ENCODE measurements at places on chromosomes 16 and 17.

- no peak overlapping the region for H3K27ac ChIP-seq
- H3K4me1 ChIP-seq = no peaks in the 10 kb centered on the region
- no peak for DNase-seq
- H3K4me3 ChIP-seq = no peak overlapping the region
- no peaks in the 10 kb centered on the region for H3K27me3 ChIP-seq
Measured at GRCh38 chr16:7613518-7613917, 280.9 kb downstream of the RBFOX1 start.

GRCh38 chr16:15608398-15609285 lies 34.3 kb downstream of the MARF1 start:
- no peak for DNase-seq
- H3K4me1 ChIP-seq = peaks cover 3% of the 10 kb centered on the region
- H3K4me3 ChIP-seq = no peak overlapping the region
- H3K36me3 ChIP-seq = peaks cover 63% of the 10 kb centered on the region
- H3K27ac ChIP-seq = no peak overlapping the region

DNA sequence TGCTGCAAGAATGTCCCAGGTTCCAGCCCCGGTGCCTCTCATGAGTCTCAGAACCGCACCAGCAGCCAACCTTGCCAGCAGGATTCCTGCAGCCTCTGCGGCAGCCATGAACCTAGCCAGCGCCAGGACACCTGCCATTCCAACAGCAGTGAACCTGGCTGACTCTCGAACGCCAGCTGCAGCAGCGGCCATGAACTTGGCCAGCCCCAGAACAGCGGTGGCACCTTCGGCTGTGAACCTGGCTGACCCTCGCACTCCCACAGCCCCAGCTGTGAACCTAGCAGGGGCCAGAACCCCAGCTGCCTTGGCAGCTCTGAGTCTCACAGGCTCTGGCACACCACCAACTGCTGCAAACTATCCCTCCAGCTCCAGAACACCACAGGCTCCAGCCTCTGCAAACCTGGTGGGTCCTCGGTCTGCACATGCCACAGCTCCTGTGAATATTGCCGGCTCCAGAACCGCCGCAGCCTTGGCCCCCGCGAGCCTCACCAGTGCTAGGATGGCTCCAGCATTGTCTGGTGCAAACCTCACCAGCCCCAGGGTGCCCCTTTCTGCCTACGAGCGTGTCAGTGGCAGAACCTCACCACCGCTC lies 9.8 kb downstream of the ELOB start:
- H3K36me3 ChIP-seq = peaks cover 83% of the 10 kb centered on the region
- no peak overlapping the region for H3K4me3 ChIP-seq
- no peak overlapping the region for H3K27ac ChIP-seq
- H3K4me1 ChIP-seq = no peaks in the 10 kb centered on the region
- no peaks in the 10 kb centered on the region for H3K27me3 ChIP-seq

GRCh38 chr17:499951-500461 lies 147.4 kb upstream of the RPH3AL start:
- peaks cover 4% of the 10 kb centered on the region for H3K27me3 ChIP-seq
- H3K4me3 ChIP-seq = peak overlapping the region; percentile 43
- peak overlapping the region; percentile 79 for H3K27ac ChIP-seq

DNA sequence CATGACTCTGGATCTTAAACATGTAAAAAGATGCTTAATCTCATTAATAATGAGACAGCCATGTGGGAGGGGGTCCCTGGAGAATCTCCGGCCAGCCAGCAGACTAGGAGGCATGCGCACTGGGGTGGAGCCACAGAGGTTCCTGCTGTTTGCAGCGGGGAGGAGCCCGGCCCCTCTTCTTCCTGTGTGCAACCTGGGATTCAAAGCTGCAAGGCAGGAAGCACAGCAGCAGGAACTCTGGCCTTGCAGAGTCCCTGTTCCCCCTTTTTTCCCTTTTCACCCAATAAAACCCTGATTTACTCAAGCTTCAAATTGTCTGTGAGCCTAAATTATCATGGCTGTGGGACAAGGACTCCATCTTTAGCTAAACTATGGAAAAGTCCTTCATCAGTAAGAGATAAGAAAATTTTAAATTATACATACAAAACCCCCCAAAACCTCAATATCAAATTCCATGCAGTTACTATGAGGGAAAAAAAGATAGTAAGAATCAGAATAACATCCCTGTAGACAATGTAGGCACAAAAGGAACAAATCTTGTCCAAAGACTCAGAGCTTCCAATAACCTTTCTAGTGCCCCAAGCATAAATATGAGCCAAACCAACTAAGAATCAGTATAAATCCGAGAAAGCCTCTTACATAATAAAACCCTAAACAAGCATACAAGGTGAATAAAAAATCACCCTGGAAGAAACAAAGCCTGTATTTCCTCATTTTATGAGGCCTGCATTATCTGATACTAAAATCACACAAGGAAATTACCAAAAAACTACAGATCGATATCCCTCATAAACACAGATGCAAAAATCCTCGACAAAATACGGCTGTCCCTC lies 12.1 kb downstream of the CFDP1 start:
- DNase-seq = no peak
- no peaks in the 10 kb centered on the region for H3K36me3 ChIP-seq
- peaks cover 9% of the 10 kb centered on the region for H3K4me1 ChIP-seq

- H3K4me3 ChIP-seq = no peak overlapping the region
- no peak overlapping the region for H3K27ac ChIP-seq
- no peaks in the 10 kb centered on the region for H3K36me3 ChIP-seq
- H3K4me1 ChIP-seq = no peaks in the 10 kb centered on the region
Measured at GRCh38 chr16:64880994-64881393, 240.9 kb downstream of the CDH11 start.

DNA sequence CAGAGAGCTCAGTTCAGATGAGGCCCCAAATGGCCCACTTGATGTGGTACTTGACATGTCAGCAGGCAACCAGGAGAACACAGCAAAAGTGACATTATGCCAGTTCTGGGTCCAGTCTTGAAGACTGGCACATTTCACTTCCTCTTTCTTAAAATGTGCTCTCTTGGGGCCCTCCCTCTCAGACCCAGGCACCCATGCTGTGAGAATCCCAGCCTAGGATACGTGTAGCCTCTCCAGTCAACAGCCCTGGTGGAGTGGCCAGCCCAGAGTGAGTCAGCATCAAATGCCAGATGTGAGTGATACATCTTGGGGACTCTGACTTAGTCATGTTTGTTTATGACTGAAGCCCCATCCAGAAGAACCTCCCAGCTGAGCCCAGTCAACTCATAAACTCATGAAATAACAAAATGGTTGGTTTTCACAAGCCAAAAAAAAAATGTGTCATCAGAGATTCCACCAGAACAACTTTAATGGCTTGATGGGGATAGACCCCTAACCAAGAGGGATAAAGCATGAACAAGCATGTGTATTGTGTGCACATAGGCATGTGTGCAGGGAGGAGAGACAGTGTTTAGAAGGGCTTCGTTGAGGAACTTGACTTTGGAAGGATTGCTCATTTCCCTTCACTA lies 82.5 kb upstream of the TNRC6C start:
- DNase-seq = no peak
- H3K27me3 ChIP-seq = no peaks in the 10 kb centered on the region
- peaks cover 38% of the 10 kb centered on the region for H3K4me1 ChIP-seq
- H3K36me3 ChIP-seq = peaks cover 18% of the 10 kb centered on the region
- no peak overlapping the region for H3K27ac ChIP-seq

DNA sequence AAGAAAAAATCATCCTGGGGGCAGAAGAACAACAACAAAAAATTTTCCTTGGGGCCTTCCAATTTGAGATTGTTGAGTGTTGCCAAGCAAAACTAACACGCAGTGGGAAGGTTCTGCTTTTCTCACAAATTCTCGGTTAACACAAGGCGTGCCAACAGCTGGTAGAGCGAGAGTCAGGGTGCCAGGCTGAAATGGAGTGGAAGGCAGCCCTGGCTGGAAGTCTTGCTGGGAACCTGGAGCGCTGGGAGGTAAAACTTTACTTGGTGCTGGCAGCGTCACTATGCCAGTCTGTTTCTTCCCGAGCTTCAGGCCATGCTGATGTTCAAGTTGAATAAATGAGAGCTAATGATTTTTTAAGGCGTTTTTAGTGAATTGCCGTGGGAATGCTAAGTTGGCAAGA lies 189.4 kb downstream of the WWOX start:
- no peaks in the 10 kb centered on the region for H3K4me1 ChIP-seq
- no peak overlapping the region for H3K4me3 ChIP-seq
- no peak overlapping the region for H3K27ac ChIP-seq
- H3K36me3 ChIP-seq = no peaks in the 10 kb centered on the region

- H3K4me1 ChIP-seq = peaks cover 5% of the 10 kb centered on the region
- H3K4me3 ChIP-seq = no peak overlapping the region
- no peak overlapping the region for H3K27ac ChIP-seq
- no peaks in the 10 kb centered on the region for H3K36me3 ChIP-seq
Measured at GRCh38 chr16:81076566-81077075, 417 bp downstream of the C16orf46 start.
